T-helper 2 cell (primary cell): ENCODE measurements at places on chromosomes 5 and 9.

GRCh38 chr9:86765746-86766430, 181.4 kb downstream of the GAS1 start:
- DNase-seq = no peak

DNA sequence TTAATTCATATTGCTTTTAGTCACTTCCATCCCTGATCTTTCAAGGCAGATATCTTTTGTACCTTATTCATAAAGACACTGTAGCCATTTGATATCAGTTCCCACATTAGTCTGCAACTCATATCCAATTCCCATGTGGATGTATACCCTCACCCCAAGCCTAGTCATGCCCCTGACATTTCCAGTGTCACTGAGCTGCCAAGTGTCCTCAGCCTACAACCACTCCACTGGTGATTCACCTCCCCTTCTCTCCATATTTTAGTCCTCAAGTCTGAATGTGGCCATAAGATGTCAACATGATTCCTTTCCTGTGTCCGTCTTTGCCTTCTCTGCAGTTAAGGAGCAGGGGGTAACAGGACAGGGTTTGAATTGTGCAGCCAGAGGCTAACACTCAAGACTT, 346.9 kb downstream of the RAB3C start:
- DNase-seq = no peak

DNA sequence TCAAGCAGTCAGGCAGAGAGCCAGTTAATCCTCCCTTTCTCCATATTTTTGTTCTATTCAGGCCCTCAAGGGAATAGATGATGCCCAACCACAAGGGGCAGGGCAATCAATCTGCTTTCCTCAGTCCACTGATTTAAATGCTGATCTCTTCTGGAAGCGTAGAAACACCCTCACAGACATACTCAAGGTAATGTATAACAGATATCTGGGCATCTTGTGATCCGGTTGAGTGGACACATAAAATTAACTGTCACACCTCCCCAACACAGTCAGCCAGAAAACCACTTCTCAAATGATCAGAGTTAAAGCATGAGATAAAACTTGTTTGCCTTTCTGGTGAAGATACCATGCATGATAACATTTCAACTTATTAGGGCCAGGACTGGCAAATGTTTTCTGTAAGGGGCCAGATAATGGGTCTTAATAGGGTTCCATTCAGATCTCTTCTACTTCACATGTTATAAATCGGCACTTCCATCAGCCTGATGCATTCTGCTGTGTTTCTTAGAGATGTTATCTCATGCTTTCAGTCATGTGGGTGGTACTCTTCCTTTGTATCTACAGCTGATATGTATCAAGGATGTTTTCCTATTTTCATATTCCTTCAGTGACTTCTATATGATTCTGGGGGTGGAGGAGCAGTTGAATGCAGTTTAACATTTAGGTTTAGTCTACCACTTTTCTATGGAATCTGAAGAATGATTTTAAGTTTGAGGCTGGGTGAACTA, 58.9 kb upstream of the CNTLN start:
- DNase-seq = no peak

DNA sequence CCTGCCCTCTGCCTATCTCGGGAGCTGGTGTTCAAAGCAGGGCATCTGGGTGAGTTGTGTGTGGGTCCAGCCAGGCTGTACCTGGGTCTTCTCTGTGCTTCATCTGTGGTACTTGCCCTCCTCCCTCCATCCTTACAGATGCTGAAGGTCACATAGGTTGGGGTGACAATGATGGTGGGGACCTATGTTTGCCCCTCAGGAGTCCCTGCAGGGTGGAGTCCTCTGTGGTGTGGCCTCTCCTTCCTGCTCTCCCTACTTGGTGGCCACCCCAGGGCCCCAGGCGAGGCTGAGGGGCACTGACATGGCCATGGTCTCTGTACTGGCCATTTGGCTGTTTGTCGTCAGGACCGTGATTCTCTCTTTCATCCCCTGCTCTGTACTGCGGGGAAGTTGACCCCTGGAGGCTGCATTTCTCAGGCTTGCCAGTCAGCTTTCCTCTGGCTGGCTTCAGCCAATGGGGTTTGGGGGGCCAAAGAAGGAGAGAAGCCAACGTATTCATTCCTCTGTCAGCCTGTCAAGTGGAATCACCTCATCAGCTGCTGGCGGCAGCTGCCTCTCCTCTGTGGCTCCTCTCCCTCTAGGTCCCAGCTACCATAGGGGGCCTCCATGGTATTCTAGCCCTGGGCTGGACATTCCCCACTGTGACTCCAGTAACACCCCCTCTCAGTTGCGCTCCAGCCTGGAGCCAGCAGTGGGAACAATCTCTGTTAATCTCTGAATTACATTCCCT, 4.6 kb downstream of the DCANP1 start:
- no peak for DNase-seq

DNA sequence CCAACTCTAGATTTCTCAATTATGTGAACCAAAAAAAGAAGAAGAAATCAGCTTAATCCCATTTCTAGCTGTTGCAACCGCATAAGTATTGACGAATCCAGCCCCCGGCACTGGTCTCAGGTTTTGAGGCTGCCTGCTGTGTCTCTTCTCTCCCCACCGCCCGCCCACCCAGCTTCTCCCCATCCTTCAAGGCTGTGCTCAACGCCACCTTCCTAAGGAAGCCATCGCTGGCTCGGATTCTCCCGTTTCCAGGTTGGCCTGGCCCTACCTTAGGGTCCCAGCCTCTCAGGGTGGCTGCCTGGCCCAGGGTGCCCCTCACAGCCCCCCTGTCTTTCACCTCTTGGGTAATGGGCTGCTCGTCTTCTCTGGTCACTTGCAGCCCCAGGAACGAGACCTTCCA, 77.8 kb downstream of the HRH2 start:
- DNase-seq = no peak

- DNase-seq = no peak
Observed at GRCh38 chr9:86966852-86967511, 19.7 kb upstream of the GAS1 start.

GRCh38 chr5:43008363-43009153, 31.6 kb downstream of the ANXA2R start:
- DNase-seq = peak; percentile 65

DNA sequence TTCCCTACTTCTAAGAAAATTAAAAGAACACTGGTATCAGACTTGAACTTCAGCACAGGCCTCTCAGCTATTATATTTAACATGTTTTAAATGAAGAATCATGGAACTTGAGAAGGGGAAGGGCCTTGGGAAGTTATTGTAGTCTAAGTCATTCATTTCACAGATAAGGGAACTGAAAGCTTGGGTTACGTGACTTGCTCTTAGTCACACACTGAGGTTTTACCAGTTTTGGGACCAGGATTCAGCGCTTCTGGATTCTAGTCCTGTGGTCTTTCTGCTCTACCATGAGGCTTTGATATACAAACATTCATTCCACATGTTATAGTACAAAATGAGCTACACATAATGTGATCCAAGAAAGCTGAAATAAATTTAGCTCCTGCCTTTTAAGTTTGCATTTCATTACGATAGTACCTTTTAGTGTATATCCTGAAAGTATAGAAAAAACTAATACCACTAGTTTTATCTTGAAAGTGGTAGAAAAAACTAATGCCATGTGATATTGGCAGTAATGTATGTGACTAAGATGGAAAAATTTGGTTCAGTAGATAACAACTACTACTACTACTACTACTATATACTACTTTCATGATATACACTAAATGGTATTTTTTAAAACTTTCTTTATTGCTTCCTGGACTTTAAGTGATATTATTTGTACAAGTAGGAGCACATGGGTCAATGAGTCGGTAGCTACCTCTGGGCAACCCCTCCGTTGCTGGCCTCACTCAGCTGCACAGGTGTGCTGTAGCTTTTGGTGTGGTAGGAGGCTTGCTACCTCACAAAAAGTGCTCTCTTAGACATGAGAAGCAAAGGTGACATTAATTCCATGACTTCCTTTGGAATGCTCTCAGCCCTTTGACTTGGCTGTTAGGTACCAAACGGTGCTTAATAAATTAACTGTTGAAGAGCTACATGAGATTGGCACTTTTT, 40.7 kb downstream of the F2RL2 start:
- no peak for DNase-seq

DNA sequence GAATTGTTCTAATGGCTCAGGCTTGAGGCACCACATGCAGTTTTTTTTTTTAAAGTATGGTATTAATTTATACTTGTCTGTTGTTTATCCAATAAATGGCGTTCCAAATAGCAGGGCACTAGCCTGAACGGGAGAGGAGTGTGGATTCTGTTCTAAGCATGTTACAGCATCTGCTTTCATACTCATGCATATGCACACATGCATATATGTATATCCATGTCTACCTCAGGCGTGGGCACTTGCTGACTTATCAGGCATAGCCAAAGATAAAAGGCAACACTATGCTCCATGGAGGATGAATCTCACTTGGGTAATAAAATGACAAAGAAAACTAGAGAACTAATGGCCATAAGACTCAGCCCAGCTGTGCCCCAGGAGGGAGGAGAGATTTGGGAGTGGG, 393.8 kb downstream of the GADD45G start:
- no peak for DNase-seq

- DNase-seq = no peak
Observed at GRCh38 chr9:74025402-74025925, 471.7 kb upstream of the RORB start.

GRCh38 chr9:134602547-134603362, 38.8 kb upstream of the COL5A1 start:
- no peak for DNase-seq

DNA sequence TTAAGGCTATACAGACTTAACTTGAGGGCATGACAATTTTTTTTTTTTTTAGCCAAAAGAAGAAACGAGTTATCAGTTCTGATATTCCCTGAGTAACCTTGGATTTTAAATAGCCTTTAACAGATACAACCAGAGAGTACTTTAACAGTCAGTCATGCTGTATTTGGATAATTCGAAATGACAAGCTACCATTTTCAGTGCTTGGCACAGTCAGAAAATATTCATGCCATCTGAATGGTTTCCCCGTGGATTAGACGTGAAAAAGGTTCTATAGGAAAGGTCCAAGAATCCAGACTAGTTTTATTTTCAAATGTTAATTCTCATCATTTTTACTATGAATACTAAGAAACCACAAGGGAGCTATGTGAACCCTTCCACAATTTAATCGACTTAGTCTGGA, 165.7 kb downstream of the PAM start:
- no peak for DNase-seq

DNA sequence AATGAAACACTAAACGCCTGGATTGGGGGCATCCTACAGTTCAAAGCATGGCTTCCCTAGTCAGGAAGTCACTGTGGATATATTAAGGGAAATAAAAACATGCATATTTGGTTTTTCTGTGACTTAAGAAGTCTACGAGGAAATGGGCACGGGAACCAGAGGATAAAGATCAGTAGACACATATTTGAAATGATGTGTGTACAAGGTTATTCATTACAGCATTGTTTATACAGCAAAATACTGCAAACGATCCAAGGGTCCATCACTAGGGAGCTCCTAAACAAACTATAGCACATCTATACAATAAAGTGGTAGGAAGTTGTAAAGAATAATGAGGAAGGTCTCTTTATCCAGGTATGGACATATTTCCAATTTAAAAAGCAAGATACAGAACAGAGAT, 71.8 kb downstream of the EFNA5 start:
- no peak for DNase-seq

- no peak for DNase-seq
Observed at GRCh38 chr5:126514131-126514557, 80.9 kb downstream of the ALDH7A1 start.

GRCh38 chr5:128304791-128305190, 221.2 kb downstream of the SLC12A2 start:
- DNase-seq = no peak

GRCh38 chr9:98810102-98810842, 2.8 kb downstream of the GALNT12 start:
- no peak for DNase-seq

DNA sequence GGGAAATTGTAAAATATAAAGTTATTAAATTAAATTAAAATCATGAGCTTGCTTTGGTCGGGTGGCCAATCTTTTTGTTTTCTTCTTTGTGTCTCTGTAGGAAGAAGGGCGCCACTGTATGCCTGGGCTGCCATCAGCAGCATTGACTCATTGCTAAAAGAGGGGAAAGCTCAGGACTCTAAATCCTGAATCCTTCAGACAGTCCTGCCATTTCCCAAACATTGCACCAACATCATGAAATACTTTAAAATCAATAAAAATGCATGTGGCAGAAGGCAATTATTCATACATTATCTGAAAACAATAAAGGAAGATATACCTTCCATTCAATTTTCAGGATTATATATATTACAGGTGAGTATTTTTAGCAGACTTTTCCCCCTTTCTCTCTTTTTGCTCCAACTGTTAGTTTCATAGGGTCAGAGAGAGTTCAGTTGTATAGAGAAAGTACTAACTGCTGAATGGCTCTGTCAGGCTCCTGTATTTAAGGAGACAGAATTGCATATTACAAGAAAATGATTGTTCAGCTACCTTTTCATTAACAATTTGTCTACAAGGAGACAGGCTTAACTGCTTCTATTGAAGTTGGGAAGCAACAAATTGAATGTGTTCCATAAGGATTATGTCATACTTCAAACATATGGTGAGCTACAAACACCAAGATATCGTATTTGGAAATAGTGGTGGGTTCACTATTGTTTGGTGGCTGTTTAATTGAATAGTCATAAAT, 95.7 kb downstream of the ATPSCKMT start:
- no peak for DNase-seq

- DNase-seq = no peak
Observed at GRCh38 chr5:139946006-139946405, 97.1 kb downstream of the NRG2 start.

DNA sequence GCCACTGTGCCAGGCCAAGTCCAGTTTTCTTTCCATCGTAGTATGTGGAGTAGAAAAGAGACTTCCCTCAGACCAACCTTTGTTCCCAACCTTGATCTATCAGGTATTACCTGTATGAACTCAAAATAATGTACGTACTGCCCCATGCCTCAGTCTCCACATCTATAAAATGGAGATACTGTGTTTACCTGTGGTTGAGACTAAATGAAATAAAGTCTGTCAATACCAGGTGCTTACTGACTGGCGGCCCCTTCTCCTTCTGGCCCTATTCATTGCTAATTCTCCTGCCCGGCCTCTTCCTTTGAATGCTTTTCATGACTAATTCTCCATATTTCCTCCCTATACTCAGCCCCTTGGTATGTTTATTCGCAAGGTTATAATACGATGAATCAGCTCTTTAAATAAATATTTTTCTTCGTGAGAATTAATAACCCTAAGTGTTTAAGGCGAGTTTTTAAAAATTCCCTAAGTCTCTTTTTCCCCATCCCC, 89.6 kb upstream of the BASP1 start:
- DNase-seq = no peak

GRCh38 chr5:96350678-96351077, 82.4 kb downstream of the PCSK1 start:
- no peak for DNase-seq

GRCh38 chr9:136119061-136119882, 597 bp upstream of the TMEM250 start:
- DNase-seq = no peak

DNA sequence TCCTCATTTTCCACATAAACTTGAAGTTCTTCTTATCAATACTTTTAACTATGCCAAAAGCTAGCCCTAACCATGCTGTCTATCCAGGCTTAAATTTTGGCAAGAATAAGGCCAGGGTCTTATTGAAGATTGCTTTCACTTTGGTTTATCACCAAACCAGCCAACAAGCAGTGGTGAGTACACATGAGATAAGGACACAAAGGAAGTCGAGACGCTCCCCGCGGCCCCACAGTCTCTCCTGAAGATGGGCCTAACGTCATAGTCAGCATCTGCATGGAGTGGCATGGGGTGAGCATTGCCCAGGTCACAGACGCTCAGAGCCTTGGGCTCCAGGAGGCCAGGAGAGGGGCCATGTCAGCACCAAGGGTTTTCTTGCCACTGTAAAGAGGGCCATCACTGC, 80.3 kb downstream of the ATPSCKMT start:
- DNase-seq = no peak

GRCh38 chr9:1729631-1730030, 285.5 kb upstream of the SMARCA2 start:
- no peak for DNase-seq

GRCh38 chr9:20419533-20419932, 202.8 kb downstream of the MLLT3 start:
- no peak for DNase-seq
